ENCODE measurements at places on chromosomes 3 and 15.

DNA sequence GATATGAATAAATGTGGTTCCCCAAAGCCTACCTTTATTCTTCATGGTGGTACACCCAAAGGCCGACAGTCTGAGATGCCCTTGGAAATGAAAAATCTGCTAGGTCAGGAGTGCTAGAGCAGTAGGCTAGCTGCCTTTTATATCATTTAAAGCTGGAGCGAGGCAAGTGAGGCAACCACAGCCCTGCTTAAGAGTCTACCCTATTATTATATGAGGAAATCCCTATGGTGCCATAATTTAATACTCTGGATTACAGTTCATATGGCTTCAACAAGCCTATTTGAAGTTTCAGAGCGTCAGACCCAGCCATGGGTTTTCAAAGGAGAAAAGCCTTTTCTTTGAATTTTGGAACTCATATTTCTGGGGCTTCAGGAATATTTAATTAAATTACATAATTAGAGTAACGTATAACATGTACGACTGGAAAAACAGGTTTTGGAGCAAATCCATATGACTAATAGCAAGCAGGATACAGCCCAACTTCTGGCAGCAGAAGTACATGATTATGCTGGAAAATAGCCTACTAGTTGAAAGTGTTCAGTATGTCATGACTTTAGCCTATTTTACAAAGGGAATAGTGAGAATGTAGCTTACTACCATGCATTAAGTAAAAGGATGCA, 18.0 kb upstream of the SLTM start:
- no peak for DNase-seq

DNA sequence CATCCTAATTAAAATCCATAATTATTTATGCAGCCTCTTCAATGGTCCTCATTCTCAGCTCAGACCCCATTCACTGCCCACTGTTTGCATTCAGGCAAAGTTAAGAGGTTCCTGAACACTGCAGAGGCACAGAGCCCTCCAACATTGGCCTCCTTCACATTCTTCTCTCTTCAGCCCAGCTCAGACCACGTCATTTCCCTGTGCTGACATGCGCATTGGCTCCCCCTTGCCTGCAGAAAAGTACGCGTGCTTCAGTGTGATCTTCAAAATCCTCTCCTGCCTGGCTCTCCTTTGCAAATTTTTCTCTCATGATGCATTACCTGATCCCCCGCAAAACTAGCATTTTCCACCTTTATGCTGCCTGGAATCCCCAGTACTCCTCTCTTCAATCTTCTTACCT, 552.3 kb downstream of the NTRK3 start:
- DNase-seq: no peak

- no peak for DNase-seq
These were observed 15.4 kb upstream of the BFSP2 start for GRCh38 chr3:133384331-133385027.

DNA sequence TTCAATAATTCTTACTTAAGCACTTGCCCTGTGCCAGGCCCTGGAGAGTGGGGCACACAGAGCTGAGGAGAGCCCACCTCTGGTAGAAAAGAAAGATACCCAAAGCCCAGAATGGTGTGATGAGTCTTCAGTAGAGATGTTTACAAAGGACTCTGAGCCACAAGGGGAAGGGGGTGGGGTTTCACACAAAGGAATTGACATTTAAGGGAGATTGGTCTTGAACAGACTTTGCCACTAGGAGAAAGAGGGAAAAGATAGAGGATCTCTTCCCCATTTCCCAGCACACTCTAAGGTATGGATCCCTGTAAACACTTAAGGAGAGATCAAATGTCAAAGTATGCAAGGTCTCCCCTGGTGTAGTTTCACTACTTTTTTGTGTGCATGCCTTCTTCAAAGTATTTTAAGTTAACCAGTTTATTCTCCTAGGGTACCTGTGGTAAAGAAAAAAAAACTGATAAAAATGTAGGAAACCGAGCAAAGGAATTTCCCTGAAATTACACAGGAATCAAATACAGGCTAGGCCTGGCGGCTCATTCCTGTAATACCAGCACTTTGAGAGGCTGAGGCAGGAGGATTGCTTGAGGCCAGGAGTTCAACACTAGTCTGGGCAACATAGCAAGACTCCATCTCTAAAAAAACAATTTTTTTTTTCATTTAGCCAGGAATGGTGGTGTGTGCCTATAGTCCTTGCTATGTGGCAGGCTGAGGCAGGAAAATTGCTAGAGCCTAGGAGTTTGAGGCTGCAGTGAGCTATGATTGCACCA, 117.6 kb upstream of the SKOR1 start:
- DNase-seq: no peak

- no peak for DNase-seq
These were observed 129.9 kb downstream of the ATP10A start for GRCh38 chr15:25733036-25733855.

GRCh38 chr15:64247906-64248541, 85.2 kb upstream of the PPIB start:
- no peak for DNase-seq

DNA sequence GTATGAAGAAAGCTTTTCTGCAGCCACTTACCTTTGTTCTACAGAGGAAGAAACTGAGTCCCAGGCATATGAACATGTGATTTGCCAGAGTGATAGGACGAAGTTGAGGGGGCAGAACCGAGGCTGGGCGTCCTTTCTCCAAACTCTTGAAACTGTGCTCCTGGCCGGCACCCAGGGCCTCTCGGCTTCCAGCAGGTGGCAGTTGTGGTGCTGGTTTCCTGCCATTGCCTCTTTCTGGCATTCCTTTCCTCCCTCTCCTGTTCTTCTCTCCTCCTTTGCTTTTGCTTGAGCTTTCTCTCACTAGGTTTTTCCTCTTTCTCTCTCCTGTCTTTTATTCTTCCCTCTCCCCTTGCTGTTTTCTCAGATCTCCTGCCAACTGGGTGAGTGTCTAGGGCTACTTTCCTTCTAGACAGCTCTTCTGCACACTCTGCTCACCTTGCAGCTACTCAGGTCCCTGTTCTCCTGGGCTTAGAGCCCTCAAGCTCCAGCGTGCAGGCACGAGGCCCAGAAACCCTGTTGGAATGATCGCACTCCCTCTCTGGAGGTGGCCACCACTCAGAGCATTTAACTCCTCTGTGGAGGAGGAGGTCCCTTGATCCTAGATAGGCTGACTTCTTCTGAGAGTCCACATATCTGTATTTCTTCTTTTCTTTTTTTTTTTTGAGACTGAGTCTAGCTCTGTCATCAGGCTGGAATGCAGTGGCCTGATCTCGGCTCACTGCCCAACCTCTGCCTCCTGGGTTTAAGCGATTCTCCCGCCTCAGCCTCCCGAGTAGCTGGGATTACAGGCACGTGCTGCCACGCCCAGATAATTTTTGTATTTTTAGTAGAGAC, 26.2 kb downstream of the TRAK1 start:
- DNase-seq: no peak

GRCh38 chr3:181851063-181851462, 139.3 kb downstream of the SOX2 start:
- no peak for DNase-seq

DNA sequence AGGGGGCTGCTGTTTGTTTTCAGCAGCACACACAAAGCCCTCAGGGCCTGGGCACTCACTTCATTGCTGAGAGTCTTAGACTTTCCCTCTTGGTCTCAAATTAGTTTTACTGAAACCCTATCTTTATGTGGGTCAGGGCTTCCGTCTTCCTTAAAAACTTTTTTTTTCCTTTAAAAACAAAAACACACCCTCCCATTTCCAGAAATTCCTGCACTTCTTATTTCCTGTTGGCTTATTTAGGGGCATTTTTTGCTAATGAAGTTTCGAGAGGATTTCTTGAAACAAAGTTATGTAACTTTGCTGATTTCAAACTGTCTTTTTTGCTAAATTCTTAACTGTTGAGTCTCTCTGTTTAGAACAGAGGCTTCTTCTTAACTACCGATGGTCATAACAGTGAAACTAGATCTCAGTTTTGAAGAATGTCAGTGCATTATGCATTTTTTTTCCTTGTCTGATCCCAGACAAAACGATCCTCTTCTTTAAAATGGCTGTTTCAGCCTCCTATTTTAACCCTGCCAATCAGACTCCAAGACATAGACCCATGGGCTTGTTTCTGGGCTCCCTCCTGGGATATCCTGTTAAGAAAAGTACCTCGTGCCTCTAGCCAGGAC, 23.3 kb downstream of the ANAPC13 start:
- no peak for DNase-seq

DNA sequence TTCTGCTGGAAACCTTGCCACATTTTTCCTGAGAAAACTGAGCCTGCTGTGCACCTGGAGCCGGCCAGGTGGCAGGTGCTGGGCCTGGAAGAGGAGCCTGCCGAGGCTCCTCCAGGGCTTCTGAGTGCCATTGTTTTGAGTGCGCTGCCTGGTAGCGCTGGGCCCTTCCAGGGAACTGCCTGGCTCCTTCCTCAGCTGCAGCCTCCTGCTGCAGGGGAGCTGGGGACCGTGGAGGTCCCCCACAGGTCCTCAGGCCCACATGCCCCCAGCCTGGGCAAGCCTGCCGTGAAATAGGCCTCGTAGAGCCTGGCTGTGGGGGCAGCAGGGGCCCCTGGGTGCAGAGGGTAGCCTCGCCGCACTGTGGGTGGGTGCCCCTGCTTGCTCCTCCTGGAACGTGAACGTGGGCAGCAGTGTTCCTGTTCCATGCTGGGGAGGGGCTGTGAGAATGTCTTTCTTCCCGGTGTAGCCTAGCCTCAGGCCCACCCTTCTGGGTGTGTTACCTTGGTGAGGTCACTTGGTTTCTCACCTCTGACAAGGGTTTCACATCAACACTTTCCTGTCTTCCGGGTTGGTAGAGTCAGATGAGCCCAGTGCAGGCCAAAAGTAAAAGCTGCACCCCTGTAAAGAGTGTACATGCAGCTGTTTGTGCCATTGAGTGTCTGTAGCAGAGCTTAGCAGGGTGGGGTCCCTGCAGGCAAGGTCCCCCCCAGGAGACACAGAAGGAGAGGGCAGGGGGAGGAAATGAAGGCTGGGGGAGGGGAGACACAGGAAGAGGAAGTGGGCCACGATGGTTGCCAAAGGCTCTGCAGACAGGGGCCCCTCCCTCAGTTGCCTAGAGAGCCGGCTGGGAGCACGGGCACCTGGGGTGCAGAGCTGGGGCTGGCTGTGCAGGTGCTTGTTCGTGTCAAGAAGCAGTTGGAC, 34.5 kb downstream of the KLF13 start:
- DNase-seq: no peak

- no peak for DNase-seq
These were observed 114.0 kb upstream of the OSTN start for GRCh38 chr3:191085091-191085490.

GRCh38 chr3:98778852-98779413, 15.8 kb downstream of the ST3GAL6 start:
- DNase-seq: no peak

- DNase-seq: no peak
These were observed 84.1 kb downstream of the GLDN start for GRCh38 chr15:51425517-51426040.

- DNase-seq: no peak
These were observed 163.3 kb downstream of the ARRDC4 start for GRCh38 chr15:98123834-98124233.

DNA sequence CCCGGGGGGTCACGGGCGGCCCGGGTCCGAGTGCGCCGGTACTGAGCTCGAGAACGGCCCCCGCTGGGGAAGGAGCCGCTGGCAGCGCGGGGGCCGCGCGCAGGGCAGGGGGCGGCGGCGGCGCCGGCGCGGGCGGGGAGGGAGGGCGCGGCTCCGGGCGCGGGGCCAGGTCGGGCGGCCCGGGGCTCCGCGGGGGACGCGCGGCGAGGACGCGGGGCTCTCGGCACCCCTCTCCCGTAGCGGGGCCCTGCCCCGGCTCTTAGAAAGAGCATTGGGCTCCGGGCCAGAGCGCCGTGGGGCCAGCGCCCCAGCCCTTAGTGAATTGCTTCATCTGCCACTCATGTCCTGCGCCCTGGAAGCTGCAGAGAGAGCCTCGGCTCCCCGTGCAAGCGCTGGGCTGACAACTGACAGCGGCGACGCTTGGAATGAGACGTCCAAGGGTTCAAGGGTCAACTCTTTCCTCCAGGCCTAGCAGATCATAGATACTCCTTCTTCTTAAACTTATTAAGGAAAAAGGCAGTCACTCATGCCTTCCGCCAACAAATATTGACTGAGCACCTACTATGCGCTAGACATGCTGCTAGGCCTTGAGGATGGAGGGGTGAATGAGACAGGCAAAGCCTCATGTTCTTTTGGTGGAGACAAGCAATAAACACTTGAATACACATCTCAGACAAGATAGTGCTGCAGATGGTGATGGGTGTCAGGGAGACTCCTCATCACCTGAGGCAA, 140.8 kb downstream of the SMAD6 start:
- no peak for DNase-seq

DNA sequence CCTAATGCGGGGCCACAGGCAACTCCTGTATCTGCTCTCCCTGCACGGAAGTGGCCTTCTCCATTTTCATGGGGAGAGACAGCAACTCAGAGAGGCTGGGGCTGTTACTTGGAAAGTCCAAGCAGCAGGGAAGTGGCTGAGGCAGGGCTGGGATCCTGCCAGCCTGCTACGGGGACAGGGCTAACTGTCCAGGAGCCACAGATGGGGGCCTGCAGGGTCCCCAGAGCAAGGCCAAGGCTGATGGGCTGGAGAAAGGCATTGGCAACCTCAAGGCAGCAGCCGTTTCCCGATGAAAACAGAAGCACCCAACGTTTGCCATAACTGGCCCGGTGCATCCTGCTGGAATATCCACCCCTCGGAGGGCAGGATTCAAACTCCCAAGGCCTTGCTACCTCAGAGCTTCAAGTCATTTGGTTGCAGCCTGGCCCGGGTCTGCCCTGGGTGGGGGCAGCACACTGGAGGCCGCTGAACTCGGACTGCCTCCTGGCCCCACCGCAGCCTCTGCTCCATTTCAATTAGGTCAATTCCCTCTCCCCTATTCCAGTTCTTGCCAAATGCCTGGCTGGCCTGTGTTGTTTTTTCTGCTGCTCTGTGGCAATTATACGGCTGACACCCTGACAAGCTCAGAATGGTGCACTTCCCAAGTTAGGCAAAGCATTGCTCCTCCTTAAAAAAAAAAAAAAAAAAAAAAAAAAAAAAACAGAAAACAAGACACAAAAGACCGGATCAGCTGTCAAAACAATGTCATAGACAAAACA, 143.5 kb downstream of the NUP210 start:
- DNase-seq: no peak

GRCh38 chr3:167978071-167978470, 117.7 kb downstream of the GOLIM4 start:
- DNase-seq: no peak

DNA sequence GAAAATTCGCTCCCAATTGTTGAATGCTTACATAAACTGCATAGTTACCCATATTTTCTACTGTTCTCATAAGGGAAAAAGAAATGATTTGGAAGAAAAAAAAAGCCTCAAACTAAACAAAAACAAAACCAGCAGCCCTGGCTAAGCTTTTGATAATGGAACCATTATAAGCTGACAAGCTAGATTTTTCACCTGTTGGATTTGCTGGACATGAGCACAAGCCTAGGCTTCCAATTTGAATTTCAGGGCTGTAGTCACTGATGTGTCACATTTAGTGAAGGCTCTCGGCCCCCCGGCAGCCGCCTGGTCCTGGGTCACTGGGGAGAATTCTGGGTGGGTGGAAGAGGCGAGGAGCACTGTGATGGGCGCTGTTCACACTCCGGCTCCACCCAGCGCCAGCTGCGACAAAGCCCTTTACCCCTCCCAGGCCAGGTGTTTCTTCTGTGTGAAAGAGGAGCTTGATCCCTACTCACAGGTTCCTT, 4.6 kb downstream of the FBXL22 start:
- DNase-seq: no peak

- DNase-seq: no peak
These were observed 1352.5 kb downstream of the ZPLD1 start for GRCh38 chr3:103787164-103787871.

Data from stimulated activated CD8-positive, alpha-beta memory T cell treated with anti-CD3 and anti-CD28 coated beads, Interleukin-15, amount 100 ng/mL, for 4 hours (primary cell).